Mesenchymal stem cell (in vitro differentiated cells and primary cell): ENCODE measurements at places on chromosomes 2 and 18.
A peak's percentile ranks its signal among the peaks of the same experiment; 100 is the strongest.

- no peak for DNase-seq
These were observed 198.2 kb downstream of the SEPTIN10 start for GRCh38 chr2:109415581-109416013.

DNA sequence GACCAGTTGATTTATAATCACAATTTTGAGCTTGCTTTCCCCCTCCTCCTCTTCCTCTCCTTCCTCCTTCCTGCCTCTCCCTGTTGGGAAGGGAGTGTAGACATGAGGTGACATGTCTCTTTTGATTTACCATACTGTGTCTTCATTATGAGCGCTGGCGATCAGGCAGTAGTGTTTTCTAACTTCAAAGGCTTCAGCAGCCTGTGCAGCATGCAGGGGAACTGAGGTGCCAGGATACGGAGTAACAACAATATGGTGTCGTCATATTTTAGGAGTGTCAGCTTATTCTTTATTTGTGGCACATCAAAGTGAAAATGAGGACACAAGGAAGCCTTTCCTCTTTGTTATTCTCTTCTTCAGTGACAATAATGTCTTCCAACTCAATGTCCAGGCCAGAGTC is 864.2 kb downstream of the SLC4A3 start:
- DNase-seq, result no peak

DNA sequence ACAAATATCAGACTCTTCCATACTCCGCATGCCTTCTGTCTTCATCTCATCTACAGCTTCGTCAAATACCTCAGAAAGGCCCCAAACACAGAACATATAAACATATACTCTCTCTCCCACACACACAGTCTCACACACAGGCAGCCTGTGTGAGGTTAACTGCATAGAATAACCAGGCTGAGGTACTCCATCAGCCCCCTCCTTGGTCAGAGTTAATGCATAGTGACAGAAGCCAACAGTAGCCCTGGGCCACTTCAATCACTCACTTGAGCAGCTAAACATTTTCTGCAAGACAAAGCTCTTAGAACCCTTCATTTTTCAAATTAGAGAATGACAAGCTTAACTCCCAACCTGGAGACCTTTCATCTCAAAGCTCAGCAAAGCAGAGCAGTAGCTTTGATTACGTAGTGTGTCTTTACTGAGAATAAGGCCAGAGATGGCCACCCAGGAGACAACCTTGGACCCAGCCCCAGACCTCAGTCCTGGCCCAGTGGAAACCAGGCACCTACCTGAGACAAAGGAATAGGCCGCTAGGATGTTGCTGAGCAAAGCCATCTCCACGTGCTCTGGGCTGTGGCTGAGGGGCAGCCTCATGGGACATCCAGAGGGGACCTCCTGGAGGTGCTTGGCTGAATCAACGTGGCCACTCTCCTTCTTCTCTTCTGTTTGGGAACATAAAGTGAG is 43.0 kb downstream of the EVA1A start:
- no peak for DNase-seq

GRCh38 chr2:33598561-33599174 is 431 bp downstream of the FAM98A start:
- peak; percentile 76 for DNase-seq

DNA sequence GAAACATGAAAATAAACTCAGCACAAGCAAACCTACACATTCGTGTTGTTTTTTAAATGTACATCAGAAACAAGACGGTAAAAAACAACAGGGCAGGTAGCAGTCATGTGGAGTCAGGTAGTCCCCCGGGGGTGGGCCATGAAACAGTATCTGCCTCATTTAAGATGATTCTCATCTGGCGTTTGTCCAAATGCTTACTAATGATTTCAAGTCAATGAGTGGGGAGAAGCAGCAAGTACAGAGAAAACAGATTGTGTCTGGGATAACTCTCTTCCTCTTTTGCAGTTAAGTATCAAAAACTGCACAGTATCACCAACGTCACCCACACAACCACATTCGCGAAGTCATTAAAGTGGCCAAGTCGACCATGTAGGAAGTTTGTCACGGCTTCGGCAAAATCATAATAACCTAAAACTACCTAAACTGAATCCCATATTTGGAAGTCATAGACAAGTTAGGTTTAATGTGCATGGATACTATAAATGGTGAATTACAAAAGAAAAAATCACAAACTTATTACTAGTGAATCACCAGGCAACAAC is 1.3 kb downstream of the LAPTM4A start:
- peak; percentile 76 for DNase-seq

GRCh38 chr2:122105877-122106206 is 350.4 kb downstream of the TSN start:
- no peak for DNase-seq
